ENCODE measurements at places on chromosomes 1 and 21. TPM values are rescaled to one million over a fixed set of nuclear protein-coding genes. Genes with fewer than 3 reads are reported as not detected.
A peak's percentile ranks its signal among the peaks of the same experiment; 100 is the strongest.

Gene SLFNL1
- total RNA-seq = 0.51 TPM

Gene FCGR3A
- not detected for total RNA-seq

Gene TRNP1
- total RNA-seq = 4.8 TPM

Gene C1orf56
- total RNA-seq = 1.1 TPM

DNA sequence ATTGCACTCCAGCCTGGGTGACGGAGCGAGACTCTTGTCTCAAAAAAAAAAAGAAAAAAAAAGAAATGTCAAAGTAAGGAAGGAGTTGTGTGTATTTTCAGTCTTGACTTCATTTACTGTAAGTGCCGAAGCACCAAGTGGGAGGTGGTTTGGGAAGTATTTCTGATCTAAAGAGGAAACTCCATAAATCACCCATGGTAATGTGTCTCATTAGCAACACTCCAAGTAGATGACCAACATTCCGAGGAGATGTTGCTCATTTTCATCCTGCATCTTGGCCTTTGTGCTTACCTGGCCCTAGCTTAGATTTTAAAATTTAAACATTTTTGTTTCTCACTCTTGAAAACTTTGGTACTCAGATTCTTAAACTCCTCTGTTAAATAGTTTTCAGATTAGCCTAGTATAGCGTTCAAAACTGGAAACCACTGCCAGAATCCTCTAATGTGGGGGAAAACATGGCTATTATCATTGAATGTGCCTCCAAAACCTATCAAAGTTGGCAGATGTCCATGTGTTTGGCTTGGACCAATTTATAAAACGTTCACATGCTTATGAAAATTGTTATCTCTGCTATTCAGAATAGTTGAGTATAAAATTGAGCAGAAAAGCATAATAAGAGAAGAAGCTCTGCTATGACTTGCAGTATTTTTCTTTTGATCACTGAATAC lies 110.4 kb downstream of the NFIA start:
- DNase-seq = no peak

GRCh38 chr1:110696818-110697217 lies 22.1 kb upstream of the KCNA3 start:
- no peak for DNase-seq

DNA sequence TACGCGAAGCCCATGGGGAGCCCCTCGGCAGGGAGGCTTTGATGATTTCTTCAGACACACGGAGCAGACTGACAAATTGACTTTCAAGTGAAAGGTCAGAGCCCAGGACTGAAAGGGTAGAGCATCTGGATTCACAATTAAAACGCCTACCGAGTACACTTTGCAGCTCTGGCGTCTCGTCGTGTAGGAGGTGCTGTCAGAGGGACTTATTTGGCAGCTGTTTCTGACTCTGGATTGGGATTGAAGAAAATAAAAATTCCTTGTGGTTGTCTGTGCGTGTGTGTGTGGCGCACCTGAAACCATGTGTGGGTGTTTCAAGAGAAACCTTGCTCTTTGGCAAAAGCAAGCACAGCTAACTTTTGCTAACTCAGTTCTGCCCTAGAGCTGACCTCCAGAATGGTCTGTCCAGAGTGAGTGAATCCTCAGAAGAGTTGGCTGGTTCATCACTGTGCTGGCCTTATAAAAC lies 348.7 kb downstream of the HLX start:
- DNase-seq = no peak

DNA sequence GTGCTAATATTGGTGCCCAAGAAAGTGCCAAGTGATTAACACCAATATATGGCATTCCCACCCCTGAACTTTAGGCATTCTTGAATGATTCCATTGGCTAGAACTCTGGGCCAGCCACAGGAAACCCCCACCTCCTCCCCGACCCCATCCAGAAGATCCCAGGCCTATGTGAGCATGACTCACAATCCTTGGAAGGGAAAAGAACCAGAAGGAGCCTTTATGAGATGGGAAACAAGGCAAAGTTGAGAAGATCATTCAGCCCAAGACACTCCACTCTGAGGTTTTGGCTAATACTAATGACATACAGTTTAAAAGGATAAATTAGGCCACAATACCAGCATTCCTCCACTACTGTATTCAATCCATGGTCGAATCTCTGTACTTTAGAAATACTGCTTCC lies 21.8 kb downstream of the ELK4 start:
- peak; percentile 83 for DNase-seq

- no peak for DNase-seq
Observed at GRCh38 chr1:84742653-84743052, 52.4 kb upstream of the SSX2IP start.

- DNase-seq = no peak
Observed at GRCh38 chr1:239308701-239309333, 77.6 kb upstream of the CHRM3 start.

DNA sequence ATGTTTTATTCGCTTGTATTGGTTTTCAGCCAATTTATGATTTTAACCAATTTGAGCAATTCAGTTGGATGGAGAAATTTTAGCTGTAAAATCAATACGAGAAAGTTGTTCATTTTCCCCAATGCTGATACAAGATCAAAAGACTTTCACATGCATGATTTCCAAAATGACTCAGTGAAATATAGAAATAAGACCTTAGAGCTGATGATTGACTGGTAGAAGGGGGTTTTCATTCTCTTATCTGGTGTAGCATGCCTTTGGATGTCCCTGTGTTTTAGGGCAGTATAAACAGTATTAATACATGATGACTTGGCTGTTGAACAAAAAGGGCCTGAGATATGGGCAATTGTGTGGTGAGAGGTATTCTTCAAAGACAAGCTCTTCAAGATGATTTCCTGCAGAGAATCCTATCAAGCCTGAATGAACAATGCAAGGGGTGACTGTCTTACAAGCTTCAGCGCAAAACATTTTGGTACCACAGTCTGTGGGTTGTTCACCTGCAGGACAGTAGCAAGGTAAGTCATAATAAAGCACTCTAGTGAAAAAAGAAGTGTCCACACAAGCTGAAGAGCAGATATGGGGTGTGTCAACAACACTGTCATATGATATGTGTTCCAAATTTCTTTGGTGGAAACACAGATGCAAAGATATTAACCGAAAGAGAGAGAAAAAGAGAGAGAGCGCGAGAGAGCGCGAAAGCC lies 156.2 kb downstream of the TNFSF18 start:
- DNase-seq = no peak

- peak; percentile 56 for DNase-seq
Observed at GRCh38 chr1:193971595-193971994, 785.2 kb upstream of the B3GALT2 start.

DNA sequence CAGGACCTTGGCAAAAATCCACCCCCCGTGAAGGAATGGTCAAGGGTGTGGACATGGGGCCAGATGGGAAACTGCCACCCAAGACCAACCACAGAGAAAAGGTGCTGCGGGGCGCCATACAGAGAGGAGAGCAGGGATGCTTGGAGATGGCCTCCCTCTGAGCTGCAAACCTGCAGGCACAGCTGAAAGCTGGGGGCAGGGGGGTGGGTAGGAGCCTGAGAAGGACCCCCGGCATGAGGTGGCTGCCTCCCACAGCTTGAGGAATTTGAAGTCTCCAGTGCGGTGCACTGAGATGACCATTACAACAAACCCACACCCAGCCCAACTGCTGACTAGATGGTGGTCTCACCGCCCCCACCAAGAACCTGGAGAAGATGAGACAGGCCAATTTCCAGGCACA lies 84.8 kb downstream of the WDR4 start:
- DNase-seq = no peak

GRCh38 chr1:81197591-81197990 lies 603.1 kb upstream of the ADGRL2 start:
- no peak for DNase-seq

DNA sequence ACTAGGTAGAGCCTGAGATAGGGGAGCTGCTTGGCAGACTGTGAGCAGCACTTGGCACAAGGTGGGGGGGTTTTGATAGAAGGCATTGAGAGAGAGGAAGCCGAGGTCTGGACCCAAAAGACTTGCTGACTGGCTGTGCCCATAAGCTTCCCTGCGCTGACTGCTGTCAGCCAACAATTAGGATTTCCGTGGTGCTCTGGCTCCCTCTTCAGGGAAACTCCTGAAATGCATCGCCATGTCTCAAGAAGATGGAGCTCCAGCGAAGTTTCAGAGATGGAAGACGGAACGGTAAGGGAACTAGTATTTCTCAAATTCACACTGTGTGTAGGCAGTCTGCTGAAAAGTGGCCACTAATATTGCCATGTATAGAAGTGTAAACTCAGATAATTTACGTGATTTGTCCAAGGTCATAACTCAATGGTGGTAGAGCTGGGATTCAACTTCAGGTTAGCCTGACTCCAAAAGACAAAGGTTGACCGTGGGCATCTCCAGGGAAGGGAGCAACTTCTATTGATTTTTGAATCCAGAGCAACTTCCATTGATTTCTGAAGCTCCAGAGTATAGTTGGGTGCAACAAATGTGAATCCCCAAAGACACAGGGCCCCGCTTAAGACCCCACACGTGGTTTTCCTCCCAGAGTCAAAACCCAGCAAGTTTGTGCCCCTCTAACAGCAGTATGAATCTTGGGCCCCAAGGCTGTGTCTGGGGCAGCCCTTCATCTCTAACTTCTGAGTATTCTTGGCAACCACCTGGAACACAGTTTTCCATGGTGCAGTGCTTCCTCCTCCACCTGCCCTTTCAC lies 44.5 kb upstream of the CRNN start:
- peak; percentile 90 for DNase-seq

All from dermis blood vessel endothelial cell (primary cell).